ENCODE measurements at places on chromosomes 13 and 19.

DNA sequence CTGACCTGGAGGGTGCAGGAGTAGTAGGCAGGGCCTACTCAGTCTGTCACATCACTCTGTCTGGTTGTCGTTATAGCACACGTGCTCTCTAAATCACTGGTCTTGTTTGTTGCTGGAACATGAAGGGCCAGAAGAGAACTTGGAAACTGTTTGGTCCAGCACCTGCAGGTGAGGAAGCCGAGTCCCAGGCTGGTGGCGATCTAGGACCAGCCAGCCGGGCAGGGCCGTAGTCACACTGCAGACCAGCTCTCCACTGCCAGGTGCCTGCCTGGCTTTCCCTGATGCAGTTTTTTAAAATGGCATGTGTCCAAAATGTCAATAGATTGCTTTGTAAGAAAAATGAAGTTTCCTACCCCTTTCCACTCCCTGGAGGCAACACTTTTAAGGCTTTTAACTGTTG is 53.7 kb downstream of the GGACT start:
- DNase-seq = no peak

- DNase-seq = no peak
These were observed 1.4 kb downstream of the ABCA7 start for GRCh38 chr19:1041272-1041834.

DNA sequence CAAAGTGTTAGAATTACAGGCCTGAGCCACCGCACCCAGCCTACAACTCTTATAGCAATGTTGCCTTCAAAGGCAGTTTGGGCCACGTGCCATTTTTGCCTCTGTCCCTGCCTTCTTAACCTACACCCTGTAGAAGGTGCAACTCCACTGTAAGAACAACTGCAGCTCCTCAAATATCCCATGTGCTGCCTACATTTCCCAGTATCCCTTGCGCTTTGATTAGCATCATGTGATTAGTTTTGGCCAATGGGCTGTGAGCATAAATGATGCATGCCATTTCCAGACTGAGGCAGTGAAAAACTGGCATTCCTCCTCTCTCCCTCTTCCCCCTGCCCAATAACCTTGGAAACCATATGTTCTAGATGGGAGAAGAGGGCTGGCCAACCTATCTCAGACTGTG is 75.2 kb upstream of the MRI1 start:
- DNase-seq = peak; percentile 70

DNA sequence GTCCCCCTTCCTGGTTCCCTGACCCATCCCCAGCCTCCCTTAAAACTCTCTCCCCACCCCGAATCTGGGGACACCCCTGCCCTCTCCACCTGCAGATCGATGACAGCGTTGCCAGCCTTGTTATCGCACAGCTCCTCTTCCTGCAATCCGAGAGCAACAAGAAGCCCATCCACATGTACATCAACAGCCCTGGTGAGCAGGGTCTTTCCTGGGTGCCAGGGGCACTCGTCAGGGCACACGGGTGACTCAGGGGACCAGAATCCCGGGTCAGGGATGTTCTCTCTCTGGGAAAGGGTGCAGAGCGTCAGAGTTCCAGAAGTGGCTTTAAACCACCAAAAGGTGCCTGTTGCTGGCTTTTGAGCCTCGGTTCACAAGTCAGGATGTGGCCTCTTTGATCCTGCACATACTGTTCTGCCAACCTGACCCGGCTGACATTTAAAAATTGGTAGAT is 1.0 kb downstream of the CLPP start:
- no peak for DNase-seq

GRCh38 chr13:27405546-27406134 is 18.8 kb upstream of the GTF3A start:
- DNase-seq = no peak

DNA sequence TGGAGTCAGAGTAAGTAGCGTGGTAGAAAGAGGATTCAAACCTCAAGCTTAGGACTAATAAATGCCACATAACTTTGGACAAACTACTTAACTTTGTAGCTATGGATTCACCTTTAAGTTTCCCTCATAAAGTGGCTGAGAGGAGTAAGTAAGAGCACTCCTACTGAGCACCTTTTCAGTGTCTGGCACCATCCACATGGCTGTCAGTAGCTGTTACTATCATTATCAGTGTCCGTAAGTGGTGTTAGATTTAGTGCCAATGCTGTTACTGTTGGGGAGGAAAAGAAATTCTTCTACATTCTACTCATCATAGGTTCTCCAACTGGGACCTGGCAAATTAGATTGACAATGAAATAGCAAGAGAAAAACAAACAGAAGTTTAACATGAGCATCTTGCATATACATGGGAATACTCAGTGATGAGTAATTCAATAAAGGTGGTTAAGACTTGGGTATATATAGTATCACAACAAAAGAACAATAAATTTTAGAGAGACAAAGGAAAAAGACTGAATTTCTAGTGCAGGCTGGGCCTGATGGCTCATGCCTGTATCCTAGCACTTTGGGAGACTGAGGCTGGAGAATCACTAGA is 165.6 kb upstream of the NBEA start:
- no peak for DNase-seq

DNA sequence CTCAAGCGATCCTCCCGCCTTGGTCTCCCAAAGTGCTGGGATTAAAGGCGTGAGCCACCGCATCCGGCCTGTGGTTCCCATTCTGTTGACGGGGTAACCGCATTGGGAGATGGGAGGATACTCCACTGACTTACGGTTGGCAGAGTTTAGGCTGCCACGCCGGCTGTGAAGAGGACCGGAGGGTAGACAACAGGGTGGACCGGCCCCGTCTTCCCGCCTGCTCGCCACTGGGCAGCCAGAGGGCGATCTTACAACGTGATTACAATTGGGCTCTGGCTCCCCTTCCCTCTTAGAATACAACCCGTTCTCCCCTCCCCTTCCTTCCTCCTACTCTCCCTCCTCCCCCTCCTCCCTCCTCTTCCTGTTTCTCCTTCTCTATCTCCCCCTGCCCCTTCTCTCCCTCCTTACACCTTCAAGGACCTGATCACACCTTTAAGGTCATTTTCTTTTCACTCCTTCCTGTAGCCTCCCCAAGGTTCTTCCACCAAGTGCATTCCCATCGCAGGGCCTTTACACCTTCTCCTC is 957 bp upstream of the CCDC194 start:
- peak; percentile 81 for DNase-seq

DNA sequence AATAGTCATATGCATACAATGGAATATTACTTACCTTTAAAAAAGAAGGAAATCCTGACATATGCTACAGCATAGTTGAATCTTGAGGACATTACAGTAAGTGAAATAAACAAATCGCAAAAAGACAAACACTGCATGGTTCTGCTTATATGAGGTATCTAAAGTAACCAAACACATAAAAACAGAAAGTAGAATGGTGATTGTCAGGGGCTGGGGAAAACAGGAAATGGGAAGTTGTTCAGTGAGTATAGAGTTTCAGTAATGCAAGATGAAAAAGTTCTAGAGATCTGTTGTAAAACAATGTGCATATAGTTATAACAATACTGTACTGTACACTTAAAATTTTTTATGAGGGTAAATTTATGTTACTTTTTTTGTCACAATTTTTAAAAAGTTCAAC is 219.4 kb downstream of the KLF5 start:
- no peak for DNase-seq

- DNase-seq = peak; percentile 85
These were observed 22.8 kb upstream of the ZBTB7A start for GRCh38 chr19:4089400-4089908.

DNA sequence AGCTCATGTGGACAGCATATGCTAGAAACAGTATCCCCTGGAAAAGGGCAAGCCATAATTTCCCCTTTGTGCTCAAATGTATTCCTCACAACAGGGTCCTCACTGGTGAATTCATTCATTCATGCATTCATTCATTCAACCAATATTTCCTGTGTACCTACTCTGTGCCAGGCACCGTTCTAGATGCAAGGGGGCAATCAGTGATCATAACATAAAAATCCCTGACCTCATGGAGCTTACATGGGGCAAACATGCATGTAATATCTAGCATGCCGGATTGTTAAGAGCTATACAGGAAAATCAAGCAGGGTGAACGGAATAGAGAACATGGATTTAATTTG is 2.6 kb downstream of the RANBP3 start:
- no peak for DNase-seq

DNA sequence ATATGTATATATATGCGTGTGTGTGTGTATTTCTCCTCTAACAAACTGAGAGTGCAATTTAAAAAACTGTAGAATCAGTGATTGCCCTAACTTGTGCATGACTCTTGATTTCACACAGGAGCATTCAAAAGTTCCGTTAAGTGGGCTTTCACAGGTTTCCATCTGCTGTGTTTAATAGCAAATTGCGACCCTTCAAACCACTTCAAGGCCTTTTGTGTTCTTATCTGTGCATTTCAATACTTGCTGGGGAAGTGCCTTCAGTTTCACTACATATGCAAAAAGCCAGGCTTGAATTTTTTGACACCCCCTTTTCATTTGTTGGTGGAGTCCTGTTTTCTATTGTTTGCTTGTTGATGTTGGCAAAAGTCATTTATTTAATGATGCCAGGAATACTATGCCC is 158.0 kb downstream of the TM9SF2 start:
- no peak for DNase-seq

GRCh38 chr13:21673789-21674489 is 3.1 kb downstream of the FGF9 start:
- no peak for DNase-seq

DNA sequence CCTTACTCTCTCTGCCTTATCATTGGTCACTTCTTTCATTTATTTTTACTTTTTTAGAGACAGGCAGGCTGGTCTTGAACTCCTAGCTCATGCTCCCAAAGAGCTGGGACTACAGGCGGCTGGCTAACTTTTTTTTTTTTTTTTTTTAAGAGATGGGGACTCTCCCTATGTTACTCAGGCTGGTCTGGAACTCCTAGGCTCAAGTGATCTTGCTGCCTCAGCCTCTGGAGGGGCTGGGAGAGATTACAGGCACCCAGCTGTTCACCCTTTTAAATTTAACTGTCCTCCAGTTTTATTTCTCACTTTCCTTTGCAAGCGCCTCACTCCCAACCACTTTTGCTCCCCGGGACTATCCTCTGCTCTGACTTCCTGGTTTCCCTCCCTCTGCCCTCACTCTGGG is 5.6 kb upstream of the CLDN10 start:
- no peak for DNase-seq

- peak; percentile 61 for DNase-seq
These were observed 877 bp upstream of the N4BP2L1 start for GRCh38 chr13:32428581-32429432.

GRCh38 chr13:46644816-46645215 is 91.8 kb downstream of the LRCH1 start:
- DNase-seq = no peak

DNA sequence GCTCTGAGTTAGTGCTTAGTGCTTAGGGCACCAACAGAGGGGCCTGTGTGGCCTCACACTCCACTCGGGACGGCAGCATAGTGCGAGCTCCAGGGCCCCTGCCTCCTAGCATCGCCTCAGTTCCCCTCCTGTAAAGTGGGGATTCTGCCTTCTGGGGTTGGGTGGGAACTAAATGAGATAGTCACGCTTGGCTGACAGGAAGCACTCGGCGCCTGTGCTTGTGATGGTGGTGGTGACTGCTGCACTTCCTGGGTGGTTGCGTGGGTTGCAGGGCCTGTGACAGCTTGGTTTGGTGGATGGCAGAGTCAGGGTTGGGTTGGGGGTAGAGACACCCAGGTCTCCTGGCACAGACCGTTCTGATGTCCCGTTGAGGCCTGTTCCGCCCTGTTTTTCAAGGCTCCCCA is 7.7 kb downstream of the PLEKHF1 start:
- no peak for DNase-seq

- peak; percentile 79 for DNase-seq
These were observed 4.1 kb downstream of the ATP8A2 start for GRCh38 chr13:25375727-25376358.

- no peak for DNase-seq
These were observed 191.6 kb downstream of the SHISA2 start for GRCh38 chr13:25860265-25860664.

- DNase-seq = no peak
These were observed 43.8 kb downstream of the SERP2 start for GRCh38 chr13:44417446-44417845.

DNA sequence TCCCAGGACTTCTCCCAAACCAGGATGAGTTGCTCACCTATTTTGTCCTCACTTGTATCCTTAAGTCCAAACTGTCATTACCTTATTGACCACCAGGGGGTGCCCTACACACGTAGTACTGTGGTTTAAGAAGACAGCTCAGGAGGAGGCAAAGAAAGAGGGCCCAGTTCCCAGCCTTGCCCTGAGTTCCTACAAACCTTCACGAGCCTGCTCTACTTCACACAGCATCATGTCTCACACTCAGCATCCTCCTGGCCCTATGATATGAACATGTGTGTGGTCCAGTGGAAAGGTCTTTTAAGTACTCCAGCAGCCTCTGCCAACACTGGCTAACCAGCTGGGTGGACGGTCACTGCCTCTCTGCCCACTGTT is 8.1 kb upstream of the ZNF784 start:
- DNase-seq = peak; percentile 96

- no peak for DNase-seq
These were observed at the start of gene SPTBN4 for GRCh38 chr19:40466985-40467734. Gene SPTBN4 (plus strand): TSS chr19:40467001. CDS start chr19:40472622, 5,621 bp downstream.

DNA sequence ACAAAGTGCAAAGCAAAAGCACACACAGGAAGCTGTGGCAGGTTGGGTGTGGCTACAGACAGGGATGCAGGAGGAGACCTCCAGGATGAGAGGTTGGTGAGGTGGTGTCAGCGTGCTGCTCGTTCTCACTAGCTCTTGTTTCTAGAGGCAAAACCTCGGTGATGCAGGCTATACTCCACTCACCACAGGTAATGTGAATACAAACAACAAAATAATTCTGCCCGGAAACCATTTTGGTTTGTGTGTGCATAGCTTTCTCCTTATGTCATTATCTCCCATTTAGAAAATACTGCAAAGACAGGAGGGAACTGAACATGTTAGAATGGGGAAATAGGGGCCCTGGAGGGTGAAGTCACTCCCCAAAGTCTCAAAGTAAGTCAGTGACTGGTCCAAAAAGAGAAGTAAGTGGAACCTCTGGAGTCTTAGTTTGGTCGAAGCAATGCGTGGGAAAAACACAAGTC is 9.4 kb downstream of the LCP1 start:
- DNase-seq = no peak

GRCh38 chr13:106455190-106455589 is 80.3 kb downstream of the EFNB2 start:
- DNase-seq = no peak

DNA sequence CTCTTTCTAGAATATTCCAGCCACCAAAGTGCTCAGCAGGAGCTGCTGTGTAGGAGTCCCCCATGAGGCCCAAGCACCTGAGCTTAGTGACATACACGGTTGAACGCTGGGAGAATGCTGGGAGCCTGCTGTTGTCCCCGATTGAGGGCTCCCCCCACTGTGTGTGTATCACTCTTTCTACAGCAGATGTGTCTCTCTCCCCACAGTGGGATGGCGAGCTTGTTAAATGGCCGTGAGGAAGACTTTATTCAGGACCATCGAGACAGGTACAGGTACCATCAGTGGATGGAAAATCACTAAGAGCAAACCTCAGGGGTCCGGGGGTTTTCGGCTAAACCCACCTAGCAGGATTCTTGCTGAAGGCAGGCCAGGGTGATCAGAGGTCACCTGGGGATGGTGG is 22.7 kb downstream of the EPN1 start:
- DNase-seq = no peak

DNA sequence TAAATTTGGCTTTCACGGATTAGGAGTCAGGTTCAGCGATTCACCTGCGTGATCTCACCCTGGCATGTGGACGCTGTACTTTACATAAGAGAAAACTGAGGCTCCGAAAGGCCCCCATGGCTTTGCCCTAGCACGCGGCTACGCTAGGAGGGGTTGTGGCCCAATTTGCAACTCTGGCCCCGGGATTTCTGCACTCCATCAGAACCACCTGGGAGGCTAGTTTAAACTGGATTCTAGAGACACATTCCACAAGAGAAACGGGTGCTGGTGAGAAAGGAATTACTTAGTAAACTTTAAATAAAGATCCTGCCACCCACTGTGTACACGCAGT is 6.2 kb downstream of the BCL3 start:
- DNase-seq = no peak

GRCh38 chr19:3175781-3176714 is 2.5 kb upstream of the S1PR4 start:
- peak; percentile 83 for DNase-seq
